ENCODE measurements at places on chromosomes 13 and 19.

- no peak for DNase-seq
Observed at GRCh38 chr19:45771311-45771933, 2.4 kb upstream of the SIX5 start.

DNA sequence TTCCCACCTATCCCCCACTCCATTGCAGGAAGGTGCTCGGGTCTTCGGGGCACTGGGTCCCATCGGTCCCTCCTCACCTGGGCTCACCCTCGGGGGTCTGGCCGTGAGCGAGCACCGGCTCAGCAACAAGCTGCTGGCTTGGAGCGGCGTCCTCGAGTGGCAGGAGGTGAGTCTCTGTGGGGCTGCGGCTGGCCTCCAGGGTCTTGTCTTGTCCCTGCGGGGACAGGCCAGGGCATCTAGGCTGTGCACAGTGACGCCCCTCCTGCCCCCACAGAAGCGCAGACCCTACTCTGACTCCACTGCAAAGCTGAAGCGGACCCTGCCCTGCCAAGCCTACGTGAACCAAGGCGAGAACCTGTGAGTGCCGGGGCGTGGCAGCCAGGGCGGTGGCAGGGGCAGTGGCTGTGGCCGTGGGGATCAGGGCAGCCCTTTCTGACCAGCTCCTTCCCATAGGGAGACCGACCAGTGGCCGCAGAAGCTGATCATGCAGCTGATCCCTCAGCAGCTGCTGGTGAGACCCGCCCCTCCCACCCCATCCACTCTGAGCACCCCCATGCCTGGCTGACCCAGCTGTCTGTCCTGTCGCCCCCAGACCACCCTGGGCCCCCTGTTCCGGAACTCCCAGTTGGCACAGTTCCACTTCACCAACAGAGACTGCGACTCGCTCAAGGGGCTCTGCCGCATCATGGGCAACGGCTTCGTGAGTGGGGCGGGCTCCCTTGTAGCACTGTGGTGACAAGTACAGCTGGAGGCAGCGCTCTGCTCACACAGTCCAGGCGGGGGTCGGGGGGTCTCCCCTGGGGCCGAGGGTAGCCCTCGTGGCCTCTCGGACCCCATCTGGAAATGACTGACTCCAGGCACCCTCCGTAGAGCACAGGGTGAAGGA lies 3.7 kb downstream of the PTOV1 start:
- no peak for DNase-seq

GRCh38 chr13:60572003-60572798 lies 175.2 kb downstream of the TDRD3 start:
- DNase-seq: no peak

GRCh38 chr13:49326222-49326917 lies 78.6 kb downstream of the CDADC1 start:
- DNase-seq: no peak

GRCh38 chr19:5892772-5893275 lies 10.8 kb downstream of the NDUFA11 start:
- no peak for DNase-seq

- no peak for DNase-seq
Observed at GRCh38 chr13:41674246-41674645, 216.9 kb downstream of the RGCC start.

- DNase-seq: no peak
Observed at GRCh38 chr19:34676697-34677385, at the start of gene SCGB2B2. TSS of gene SCGB2B2 (minus strand) at chr19:34677159. CDS start at chr19:34594563, 82,596 bp downstream.

DNA sequence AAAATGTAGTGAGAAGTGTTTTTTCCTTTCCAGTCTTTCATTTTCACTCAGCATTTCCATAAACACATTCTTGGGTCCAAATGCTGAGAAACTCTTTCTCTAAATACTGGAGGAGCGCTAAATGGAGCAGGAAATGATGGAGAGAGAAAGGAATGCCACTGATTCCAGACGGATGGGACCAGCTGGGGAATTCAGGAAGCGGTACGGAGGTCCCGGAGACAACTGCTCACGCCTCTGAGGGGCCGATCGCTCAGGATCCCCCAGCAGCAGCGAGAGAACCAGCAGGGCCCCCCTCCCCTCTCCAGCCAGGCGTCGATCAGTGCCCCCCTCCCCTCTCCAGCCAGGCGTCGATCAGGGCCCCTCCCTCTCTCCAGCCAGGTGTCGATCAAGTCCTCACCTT lies 13.2 kb downstream of the RASA3 start:
- no peak for DNase-seq

DNA sequence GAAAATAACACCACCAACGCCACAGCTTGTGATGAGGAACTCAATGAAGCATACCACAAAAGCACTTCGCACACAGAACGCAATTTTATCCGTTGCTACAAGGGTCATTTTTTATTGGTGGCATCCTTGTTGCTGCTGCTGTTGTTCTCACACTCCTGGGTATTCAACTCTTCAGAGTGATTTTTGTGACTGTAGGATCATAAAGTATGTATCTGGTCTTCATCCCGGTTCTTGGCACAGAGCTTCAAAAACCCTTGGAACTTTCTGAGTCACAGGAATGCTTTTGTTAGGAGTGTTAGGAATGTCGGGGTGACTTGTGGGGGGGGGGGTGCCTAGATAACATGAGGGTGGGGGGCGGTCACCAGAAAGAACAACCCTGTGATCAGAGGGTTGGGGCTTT lies 108.4 kb downstream of the ZNF557 start:
- DNase-seq: no peak

DNA sequence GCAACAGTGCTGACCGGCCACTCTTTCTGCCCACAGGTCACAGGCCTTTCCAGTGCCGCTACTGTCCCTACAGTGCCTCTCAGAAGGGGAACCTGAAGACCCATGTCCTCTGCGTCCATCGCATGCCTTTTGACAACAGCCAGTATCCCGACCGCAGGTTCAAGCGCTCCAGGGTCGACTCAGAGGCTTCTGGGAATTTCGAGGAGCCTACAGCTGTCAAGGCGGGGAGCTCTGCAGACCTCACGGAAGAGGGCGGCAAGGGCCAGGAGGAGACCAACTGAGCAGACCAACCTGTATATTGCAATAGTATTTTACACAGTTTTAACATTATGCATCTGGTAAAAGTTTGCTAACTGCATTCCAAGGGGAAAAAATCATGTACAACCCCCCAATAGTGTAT lies 338.5 kb downstream of the ZNF536 start:
- DNase-seq: no peak

GRCh38 chr13:29991343-29991742 lies 140.9 kb upstream of the UBL3 start:
- DNase-seq: no peak

- no peak for DNase-seq
Observed at GRCh38 chr13:42524487-42525034, 49.4 kb upstream of the TNFSF11 start.

DNA sequence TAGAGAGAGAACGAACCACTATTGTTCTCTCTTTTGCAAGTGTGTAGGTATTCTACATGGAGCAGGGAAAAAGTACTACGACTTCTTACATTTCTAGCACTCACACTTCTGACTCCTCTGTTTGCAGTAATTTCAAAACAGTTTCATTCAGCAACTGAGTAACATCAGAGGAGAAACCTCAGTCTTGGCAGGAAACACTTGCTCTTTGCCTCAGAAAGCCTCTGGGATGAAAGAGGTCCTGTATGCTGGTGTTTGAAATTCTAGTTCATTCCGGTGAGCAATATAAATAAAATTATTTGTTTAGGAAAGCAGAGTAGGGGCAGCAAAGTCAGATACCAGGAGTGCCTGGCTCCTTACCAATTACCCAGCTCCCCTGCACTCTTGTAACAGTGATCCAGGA lies 595.5 kb downstream of the TBC1D4 start:
- DNase-seq: no peak

GRCh38 chr13:21015284-21015683 lies 46.1 kb downstream of the LATS2 start:
- DNase-seq: no peak

DNA sequence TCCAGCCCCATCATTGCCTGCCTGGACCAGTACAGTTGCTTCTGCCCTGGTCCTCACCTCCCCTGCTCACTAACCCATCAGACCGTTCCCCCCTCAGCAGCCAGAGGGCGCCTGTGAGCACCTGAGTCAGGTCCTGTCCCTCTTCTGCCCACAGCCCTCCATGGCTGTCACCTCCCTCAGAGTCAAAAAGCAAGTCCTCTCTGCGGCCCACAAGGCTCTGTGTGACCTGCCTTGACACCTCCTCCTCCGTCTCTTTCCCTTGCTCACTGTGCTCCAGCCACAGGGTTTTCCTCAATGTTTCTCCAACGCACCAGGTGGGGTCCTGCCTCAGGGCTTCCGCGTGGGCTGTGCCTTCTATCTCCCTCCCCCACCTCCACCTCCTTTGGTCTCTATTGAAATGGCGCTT lies 29.4 kb upstream of the PTPRS start:
- no peak for DNase-seq

GRCh38 chr13:77810430-77810829 lies 108.2 kb downstream of the EDNRB start:
- DNase-seq: no peak

GRCh38 chr13:30388406-30389283 lies 33.6 kb upstream of the UBE2L5 start:
- no peak for DNase-seq

- no peak for DNase-seq
Observed at GRCh38 chr19:53772943-53773342, 51.2 kb downstream of the NLRP12 start.

- no peak for DNase-seq
Observed at GRCh38 chr19:49136771-49137171, 17.4 kb downstream of the PPFIA3 start.

- peak; percentile 53 for DNase-seq
Observed at GRCh38 chr19:16078759-16079707, 2.7 kb downstream of the TPM4 start.

- no peak for DNase-seq
Observed at GRCh38 chr13:74747186-74747955, 613.2 kb upstream of the KLF12 start.

GRCh38 chr13:40931719-40932118 lies 87.4 kb downstream of the ELF1 start:
- DNase-seq: no peak

DNA sequence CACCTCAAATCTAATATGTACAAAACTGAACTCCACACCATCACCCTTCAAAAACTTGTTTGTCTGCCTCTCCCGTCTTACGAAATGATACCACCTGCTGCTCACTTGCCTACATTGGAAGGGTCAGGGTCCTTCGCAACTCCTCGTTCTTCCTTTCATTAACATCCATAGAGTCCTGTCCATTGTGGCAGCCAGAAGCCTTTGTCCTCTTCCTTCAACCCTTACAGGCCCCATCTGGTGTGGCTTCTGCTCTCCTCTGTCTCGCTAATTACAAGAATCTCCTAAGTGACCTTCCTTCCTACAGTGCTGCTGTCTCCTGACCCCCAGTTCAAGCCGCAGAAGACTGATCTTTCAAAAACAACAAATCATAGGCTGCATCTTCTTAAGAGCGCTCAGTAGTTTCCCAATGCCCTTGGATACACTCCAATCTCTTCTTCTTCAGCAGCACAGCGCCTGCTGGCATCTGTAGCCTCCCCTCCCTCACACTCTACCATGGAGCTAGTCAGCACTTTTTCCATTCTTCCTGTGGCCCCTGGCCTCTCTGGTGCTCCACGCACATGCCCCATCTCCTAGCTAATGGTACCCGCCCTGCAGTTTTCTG lies 382.7 kb downstream of the LIG4 start:
- no peak for DNase-seq

GRCh38 chr13:73096638-73097037 lies 37.8 kb downstream of the KLF5 start:
- no peak for DNase-seq

GRCh38 chr13:46025157-46025556 lies 27.4 kb downstream of the ZC3H13 start:
- no peak for DNase-seq

DNA sequence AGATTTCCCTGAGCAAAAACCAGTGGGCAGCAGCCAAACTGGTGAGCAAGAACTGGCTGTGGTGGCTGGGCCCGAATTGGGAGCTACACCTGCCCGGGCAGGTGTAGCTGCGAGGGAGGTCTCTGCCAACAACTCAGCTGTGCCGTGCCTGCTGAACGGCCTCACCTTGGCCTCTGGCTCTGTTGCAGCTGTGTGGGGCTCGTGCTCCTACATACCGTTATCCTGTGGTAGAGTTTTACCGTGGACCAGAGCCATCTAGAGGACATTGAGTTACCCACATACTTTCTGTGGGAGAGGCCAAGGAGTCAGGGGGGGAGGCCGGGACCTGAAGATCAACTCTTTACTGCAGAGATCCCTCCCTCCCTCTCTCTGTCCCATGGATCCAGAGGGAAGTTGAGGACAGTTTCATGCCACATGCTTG lies 113.2 kb downstream of the TM9SF2 start:
- DNase-seq: no peak
